NCI-H2227 treated with DMSO at 0.1 percent for 48 hours (cell line): ENCODE measurements at places on chromosomes 12 and 14.

DNA sequence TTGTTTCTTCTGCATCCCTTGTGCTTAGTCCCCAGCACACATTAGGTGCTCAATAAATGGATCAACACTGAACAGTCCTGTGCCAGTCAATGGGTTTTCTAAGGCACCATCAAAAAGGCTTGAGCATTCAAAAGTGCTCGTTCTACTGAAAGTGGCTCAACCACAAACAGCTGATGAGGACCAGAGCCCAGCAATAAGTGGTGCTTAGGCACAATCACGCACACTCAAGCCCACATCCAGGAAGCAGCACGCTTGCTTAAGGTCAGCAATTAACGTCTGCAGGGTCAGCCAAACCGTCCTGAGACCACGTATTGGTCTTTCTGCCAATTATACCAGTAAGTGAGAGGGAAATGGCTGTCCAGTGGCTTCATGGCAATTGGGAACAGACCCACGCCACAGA is 56.5 kb downstream of the PRIMA1 start:
- DNase-seq, result peak; percentile 39

DNA sequence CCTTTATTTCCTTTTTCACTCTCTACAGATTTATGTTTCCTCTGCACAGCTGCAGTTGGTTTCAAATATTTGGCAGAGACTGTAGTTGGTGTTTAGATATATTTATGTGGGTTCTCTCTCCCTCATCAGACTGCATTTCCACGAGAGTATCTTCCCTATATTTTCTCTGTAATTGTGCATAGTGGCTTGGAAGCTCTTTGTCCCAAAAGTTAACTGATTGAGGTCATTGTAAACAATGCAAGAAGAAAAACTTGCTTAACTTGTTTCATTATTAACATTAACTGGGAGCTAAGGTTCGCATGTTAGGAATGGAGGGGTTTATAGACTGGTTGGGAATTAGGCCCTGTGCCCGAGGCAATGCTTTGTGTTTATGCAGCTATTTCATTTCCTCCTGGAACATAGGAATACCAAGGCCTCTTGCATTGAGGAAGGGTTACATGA is 216.9 kb upstream of the HMGA2 start:
- no peak for DNase-seq

- DNase-seq, result peak; percentile 11
These were observed 80.5 kb downstream of the TMEM260 start for GRCh38 chr14:56659964-56660551.

GRCh38 chr12:1161197-1161596 is 170.2 kb downstream of the ERC1 start:
- DNase-seq, result no peak

GRCh38 chr12:11906286-11906935 is 164.3 kb upstream of the BCL2L14 start:
- DNase-seq, result no peak

GRCh38 chr12:94644141-94644979 is 6.0 kb downstream of the TMCC3 start:
- no peak for DNase-seq

- no peak for DNase-seq
These were observed 646.9 kb downstream of the DIO2 start for GRCh38 chr14:79564371-79564770.

- DNase-seq, result no peak
These were observed 174.4 kb downstream of the TMEM121 start for GRCh38 chr14:105700622-105701288.

DNA sequence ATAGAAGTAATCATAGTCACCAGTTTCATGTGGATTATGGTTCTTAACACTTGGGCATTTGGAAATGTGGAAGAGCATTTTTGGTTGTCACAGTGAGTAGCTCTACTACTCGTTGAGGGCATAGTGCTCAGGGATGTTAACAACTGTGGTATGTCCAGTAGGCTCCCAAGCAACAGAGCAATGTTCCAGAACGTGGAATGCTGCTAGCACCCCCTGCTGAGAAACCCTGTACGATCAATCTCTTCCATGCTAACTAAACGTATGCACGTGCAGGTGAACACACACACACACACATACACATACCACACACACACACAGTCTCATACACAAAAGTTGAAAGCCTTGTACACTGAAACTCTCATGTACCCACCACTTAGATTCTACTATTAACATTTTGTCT is 16.6 kb upstream of the GNPTAB start:
- no peak for DNase-seq

GRCh38 chr12:52232674-52233461 is at the start of gene KRT7:
Gene KRT7 (plus strand): TSS chr12:52233243. CDS start chr12:52233297, 54 bp downstream.
- DNase-seq, result no peak

DNA sequence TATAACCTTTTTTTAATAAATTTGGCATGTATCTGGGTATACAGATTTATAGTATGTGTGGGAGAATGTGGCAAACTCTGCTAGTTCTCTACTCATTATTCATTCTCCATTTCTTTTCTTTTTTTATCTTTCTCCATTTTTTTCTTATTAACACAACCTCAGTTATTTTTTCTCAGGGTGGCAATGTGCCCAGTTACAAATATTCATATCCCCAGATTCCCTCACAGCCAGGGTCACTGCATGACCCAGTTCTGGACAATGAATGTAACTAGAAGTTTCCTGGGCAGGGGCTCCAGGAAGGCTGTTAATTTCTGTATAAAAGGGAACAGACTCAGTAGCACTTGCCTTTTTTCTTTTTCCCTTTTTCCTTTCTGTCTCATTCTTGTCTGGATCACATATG is 95.6 kb downstream of the VCPKMT start:
- DNase-seq, result no peak

GRCh38 chr12:188910-189621 is 24.9 kb downstream of the SLC6A12 start:
- DNase-seq, result no peak

GRCh38 chr12:24997496-24997895 is 48.6 kb upstream of the BCAT1 start:
- DNase-seq, result no peak

DNA sequence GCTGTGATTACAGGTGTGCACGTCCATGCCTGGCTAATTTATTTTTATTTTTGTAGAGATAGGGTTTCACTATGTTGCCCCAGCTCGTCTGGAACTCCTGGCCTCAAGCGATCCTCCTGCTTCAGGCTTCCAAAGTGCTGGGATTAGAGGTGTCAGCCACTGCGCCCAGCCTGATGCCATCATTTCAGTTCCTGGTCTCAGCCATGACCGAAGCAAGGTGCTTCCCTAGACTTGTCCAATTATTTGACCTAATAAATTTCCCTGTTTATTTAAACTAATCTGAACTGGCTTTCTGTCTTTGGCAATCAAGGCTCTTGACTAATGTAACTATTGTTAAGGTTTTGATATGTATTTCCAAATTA is 24.4 kb upstream of the STK38L start:
- no peak for DNase-seq

DNA sequence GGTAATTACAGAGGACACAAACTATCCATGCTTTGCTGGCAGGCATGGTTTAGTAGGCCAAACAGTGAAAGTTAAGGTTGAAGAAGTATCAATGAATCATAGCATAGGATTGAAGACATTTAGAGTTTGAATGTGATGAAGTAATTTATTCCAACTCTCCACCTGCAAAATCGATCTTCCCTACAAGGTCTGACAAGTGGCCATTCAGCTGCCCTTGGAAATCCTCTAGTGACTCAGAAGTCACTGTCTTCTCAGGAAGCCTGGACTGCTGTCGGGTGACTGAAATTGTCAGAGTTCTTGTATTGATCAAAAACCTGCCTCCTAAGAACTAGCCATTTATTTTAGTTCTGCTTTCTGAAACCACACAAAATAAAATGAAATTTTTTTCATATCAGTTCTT is 17.7 kb upstream of the STXBP6 start:
- no peak for DNase-seq

DNA sequence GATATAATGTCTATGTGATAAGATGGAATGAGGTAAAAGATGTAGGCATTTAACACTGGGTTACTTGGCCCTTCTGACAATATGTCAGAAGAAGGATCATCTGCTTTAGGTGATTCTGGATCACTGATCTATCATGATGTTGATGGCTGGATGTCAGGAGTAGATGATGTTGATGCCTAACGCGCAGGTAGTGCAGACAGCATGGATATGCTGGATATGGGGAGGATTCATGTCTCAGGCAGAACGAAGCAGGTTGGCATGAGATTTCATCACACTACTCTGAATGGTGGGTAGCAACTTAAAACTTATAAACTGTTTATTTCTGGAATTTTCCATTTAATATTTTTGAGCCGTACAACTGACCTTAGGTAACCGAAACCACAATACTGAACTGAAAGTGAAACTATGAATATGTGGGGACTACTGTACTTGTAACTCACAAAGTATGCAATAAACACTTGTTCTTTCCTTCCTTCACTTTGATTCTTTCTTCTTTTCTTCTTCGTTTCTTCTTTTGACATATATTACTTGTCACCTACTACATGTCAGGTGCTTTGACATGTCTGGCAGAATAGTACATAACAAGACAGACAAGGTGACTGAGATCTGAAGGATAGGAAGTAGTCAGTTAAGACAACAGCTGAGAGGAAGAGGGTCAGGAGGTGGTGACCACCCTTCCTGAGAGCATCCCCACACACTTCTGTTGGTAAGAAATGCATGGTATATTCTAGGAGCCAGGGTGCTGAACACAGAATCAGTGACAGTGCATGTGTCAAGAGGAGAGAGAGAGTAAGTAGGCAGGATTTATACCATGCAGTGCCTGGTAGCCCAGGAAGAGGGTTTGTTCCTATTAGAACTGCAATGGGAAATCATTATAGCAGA is 238.8 kb downstream of the PPFIA2 start:
- DNase-seq, result no peak

GRCh38 chr12:54166567-54167499 is 22.0 kb downstream of the SMUG1 start:
- DNase-seq, result no peak

DNA sequence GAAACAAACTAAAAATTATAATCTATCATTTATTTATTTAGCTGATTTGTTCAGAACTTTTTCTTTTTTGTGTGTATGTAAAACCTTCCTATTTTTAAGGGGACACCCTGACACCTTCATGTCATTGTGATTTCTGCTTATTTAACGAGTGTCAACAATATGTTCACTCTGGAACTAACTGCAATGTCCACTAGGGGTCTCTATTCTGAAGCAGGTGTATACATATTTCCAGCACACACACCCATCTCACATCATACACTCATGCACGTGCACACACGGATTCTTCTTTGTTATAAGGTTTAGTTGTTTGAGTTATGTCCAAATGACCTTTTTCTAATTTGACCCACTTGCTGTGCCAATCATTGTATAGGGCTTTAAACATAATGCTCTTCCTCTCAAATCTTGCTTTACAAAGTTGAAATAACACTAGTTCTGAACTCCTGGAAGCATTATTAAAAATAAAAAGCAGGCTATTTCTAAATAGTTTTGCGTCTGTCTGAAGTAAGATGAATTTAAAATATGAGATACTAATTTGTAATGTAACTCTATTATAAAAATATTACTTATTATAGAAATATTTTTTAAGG is 15.5 kb downstream of the E2F7 start:
- peak; percentile 82 for DNase-seq

DNA sequence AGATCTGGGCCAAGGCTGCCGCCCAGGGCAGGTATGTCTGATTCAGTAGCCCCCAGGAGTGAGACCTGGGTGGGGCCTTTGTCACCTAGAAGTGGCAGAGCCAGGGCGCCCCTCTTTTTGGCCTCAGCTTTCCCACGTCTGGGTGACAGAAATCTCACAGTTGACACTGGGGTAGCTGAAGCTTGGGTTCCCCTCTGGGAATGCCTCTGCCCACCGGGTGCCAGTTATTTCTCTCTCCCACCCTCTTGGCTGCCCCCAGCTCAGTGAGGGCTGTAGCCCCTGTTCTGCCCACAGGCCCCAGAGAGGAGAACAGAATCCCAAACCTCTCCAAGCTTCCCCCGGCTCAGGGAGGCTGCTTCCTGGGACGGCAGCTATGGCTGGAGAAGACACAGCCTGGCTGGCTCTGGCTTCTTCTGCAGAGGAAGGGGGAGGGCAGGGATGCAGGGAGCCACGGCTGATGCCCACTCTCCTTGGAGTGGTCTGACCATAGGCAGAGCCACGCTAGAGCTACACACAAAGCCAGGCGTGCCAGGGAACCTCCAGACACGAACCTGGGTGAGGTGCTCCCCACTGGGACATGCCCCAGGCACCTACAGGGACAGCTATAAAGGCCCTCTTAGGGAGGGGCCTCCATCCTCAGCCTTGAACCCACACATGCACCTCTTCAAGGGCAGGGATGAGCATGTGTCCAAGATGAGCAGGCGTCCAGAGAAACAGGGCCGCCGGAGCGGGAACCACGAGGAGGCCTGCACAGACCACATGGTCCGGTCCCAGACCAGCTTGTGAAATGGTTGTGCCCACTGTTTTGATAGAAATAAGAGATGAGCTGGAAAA is 51.7 kb downstream of the BEGAIN start:
- DNase-seq, result no peak

GRCh38 chr12:69623970-69624369 is 13.3 kb upstream of the LRRC10 start:
- no peak for DNase-seq
